Non-pigmented ciliary epithelial cell (primary cell): ENCODE measurements at places on chromosomes 5 and 9.

DNA sequence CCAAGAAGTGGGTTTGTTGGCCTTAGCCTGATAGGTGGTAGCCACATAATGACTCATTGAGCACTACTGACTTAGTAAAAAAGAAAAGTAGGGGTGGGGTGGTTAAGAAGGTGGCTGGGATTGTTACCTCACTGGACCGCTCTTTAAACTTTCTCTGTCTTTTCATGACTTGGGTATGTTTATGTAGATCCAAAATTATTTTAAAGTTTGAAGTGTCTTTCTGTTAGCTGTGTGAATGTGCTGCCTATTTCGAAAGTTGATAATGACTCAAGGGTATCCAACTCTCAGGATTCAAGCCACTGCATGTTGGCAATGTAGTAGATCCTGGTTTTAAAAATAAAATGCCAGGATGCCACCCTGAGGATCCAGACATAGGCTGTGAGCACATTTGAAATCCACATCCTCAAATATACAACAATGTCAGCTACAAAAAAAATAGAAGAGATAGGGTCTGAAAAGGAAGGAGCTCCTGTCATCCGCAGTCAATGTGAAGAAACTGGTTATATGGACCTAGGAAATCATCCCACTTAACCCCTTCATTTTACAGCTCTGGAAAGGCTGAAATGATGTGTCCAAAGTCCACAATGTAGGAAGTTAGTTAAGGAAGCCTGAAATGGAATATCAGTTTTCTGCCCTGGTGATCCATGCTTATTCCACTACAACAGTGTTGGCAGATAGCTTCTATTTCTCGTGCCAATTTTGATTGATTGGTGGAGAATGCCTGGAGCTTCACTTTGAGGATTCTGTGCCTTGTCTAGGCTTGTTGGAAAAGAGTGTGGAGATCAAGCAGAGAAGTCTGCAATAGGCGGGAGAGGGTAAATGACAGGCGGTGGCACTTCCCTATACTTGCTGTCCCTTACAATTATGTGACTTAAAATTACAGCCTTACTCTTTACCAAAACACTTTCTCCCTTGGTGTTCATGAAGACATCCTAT is 23.4 kb downstream of the ZNF462 start:
- DNase-seq: no peak

GRCh38 chr5:13081116-13081515 is 863.4 kb downstream of the DNAH5 start:
- no peak for DNase-seq

DNA sequence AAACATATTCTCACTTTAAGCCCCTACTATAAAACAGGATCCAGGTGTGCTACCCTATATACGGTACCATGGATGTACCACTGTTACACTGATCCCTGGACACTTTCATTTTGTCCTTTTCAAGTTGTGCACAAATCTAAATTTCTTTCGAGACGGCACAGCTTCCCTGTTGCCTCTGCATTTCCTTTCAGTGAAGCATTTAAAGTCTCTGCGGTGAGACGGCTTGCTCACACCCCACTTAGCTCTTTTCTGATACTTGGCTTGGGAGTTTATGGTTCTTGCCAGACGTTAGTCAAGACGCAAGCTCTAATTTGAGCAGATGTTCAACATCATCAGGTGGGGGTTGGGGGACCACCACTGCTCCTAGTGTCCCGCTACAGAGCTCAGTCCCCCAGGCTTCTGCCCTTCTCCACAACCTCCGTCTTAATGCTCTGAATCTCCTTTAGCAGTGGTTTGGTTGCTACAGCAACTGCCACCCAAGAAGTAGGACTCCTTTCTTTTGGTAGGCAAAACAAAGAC is 15.8 kb downstream of the F2RL2 start:
- no peak for DNase-seq

DNA sequence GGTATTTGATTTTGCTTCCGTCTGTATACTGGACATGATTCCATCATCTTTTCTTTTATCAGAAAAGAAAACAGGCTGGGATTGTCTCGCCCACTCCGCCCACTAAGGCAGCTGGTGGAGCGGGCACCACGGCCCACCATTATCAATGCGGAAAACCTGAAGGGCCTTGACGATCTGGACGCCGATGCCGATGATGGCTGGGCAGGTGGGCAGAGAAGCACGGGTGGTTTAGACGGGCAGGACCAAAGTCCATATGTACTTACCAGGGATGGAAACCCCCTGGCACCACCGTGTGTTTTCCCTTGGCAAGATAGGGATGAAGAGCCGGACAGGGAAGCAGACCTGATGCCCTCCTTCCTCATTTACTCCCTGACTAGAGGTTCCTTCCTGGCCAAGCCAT is 53.7 kb downstream of the PRRC2B start:
- DNase-seq: no peak

DNA sequence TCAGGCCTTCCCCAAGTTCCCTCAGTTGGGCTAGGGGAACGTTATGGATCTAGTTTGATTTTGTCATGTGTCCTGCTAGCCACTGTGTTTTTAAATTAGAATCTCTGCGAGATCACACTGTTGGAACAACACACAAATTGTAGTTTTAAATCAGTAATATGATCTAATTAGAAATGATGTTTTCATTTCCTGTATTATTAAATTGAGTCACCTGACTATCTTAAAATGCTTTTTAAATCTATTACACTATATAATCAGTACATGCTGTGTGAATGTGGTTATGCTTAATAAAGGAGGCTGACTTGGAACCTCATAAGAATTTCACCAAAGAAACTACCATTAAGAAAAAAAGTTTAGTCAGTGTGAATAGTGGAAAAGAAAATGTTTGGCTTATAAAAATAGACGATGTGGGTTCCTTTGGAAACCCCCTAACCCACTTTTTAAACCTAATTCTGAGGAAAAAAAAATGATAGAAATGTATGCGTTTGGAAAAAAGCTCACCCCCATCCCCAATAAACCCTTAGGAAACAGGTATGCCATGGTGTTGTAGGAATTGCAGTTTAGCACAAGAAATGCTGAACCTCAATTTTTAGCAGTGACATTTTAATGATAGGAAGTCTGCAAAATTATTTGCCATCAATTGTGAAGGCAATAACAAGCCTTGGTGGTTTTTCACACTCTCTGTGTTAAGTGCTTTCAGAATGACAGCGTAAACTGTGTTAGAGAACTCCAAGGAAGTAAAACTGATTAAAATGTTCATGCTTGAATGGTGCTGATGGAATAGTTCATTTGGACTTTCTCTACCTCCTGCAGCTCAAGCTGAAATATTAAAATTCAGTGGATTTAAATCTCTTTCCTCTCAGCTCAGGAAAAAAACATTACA is 59.0 kb downstream of the TLE4 start:
- DNase-seq: no peak

DNA sequence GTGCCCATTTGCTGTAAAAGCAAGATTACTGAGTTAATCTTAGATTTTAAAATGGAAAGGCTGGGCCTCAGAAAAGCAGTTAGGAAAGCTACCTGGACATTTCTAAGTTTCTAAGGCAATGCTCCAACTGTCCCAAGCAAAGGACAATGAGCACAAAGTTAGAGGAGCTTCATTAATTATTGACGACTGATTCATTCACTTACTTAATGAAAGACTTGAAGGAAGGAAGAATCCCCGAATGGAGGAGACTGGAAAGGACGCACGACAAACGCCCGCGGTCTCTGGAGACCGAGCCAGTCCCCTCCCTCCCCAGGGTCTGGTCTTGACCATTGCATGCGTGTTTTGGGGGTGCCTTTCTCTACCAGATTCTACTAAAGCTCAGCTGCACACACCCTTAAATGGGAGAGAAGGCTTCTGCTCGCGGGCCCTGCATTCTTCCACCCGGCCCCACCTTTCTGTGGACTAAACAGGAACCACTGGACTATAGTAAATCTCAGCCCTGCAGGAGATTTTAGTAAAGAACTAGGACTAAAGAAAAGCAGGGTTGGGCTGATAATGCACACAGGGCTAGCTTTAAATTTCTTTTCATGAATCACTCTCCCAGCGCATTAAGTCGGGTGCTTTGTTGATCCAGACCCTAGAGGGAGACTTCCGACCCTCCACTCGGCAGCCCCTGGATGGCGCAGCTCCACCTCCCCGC is 44.8 kb downstream of the CTSL start:
- DNase-seq: no peak

DNA sequence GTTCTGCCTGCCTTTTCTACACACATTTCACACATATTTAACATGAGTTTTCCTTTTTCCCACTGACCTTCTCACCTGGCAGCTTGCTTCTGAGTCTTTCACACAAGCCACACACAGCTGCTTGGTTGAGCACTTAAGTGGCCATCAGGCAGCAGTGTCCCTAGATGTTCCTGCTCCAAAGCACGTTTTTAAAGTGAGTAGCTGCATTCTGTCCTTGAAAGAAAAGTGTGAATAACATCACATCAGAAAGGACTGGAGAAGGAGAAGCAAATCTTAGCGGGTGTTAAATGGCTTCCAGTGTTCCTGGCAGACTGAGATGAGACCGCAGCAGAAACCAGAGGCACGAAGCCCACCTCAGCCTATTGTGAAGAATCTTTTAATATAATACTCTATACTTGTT is 209.2 kb upstream of the IRX4 start:
- no peak for DNase-seq

DNA sequence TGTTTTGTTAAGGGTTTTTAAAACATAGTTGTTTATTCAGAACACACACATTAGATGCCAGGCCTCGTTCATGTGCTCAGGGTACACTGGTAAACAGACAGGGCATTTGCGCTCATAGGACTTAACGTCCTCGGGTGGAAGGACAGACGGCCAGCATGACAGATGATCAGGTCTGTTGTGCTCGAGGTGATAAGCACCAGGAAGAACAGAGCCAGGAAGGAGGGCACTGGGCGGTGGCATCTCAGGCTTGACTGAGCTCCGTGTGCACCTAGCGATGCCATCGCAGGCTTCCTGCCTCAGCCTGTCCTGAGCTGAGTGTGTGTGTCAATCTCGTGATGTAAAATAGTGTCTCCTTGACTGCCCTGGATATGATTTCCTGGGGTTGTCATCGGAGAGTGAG is 96.5 kb downstream of the EHMT1 start:
- DNase-seq: no peak
